ENCODE measurements at places on chromosomes 2 and 18.

- DNase-seq = no peak
Measured at GRCh38 chr2:181281206-181281832, 175.9 kb upstream of the ITGA4 start.

- DNase-seq = no peak
Measured at GRCh38 chr2:65778137-65778536, 345.7 kb upstream of the SPRED2 start.

GRCh38 chr2:53770264-53770663 is 2.7 kb downstream of the CHAC2 start:
- DNase-seq = no peak

DNA sequence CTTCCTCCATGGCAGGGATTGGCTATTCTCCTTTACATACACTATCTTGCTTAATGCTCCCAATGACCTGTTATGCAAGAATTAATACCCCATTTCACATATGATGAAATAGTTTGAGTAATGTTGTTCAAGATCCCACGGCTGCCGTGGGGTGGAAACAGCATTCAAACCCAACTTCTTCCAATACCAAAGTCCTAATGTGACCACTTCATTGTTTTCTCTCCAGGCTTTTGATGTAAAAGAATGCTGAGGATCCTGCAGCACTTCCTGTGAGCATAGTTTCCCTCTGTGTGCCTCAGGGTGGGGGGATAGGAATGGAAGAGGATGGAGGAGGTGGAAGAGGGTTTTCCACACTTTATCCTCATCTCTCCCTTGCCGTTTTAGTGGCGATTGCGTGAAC is 199.4 kb downstream of the IRS1 start:
- DNase-seq = no peak
